ENCODE measurements at places on chromosomes 12 and 14.
A peak's percentile ranks its signal among the peaks of the same experiment; 100 is the strongest.

- DNase-seq: peak; percentile 63
Measured at GRCh38 chr12:66188584-66189485, at the start of gene IRAK3. IRAK3 (plus strand) TSS chr12:66189214; CDS start chr12:66189300, 86 bp downstream.

DNA sequence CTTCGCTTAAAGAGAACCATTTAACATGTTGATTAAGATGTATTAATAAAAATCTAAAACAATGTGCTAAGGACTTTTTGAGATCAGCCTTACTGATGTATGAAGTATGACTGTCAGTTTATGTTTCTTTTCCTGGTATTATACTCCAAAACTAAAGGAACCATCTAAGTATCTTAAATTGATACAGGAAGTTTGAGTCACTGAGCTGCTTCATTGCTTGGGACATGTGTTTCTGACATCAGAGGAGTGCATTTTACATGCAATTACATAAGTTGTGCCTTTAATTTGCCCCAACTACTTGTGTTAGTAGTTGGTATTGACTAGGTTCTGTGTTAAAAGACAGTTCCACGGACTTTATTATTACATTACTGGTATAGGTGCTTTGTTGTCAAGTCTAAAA lies 50.9 kb downstream of the PROX2 start:
- peak; percentile 70 for DNase-seq

GRCh38 chr14:55929136-55929535 lies 189.1 kb upstream of the PELI2 start:
- no peak for DNase-seq

DNA sequence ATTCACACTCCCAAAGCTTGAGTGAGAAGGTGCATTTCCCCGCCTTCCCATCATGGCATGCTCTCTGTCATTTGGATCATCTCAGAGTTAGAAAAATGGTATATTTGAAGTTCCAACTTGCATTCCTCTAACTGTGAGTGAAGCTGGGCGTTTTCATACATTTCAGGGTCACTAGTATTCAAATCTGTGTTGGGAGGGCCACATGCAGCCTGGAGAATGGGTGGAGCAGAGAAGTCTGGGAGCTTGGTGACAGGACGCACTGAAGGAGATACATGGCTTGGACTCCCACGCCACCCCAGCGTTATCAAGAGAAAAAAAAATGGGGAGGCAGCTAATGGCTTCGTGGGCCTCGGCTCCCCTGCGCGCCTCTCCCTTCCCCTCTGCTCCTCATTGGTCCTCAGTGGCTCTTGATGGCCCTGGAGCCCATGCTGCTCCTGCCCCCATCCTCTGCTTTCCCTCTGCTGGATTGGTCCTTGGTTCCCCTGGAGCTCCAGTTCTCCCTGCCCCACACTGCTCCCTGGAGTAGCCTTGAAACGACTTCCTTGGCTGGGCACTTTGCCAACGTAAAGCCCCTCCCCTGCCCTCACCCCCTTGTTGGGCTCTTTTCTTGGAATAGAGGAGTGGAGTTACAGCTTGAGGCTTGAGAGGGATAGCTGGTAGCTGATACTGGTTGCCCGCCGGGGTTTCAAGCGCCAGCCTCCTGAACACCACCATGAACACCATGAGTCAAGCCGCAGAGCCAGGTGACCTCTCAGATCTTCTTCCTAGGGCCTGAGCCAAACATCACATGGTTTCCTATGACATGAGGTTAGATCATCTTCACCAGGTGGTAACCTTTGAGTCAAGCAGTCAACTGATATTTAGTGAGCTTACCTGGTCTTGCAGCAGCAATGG lies 139.6 kb downstream of the PRKCH start:
- DNase-seq: peak; percentile 33

GRCh38 chr14:74362361-74362915 lies 14.2 kb downstream of the VRTN start:
- peak; percentile 79 for DNase-seq

DNA sequence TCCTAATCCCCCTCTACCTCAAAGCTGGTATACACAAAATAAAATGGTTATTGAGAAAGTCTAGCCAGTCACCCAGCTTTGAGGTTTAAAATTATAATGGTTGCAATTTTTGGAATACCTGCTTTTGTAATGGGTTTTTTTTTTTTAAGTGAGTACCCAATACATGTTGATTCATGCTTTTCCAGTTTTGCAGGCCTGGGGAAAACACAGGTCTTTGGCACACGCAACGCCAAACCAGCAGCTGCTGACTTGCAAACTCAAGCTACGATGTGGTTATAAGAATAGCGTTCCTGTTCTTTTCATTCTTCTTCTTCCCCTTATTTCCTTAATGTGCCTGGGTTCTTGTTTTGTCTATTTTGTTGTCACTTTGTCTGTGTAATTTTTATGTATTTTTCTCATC lies 233.0 kb downstream of the EGLN3 start:
- DNase-seq: no peak

GRCh38 chr14:88834883-88835431 lies 10.5 kb downstream of the TTC8 start:
- peak; percentile 69 for DNase-seq

GRCh38 chr12:114253976-114254778 lies 151.8 kb downstream of the TBX5 start:
- no peak for DNase-seq

Data from ELR (cell line).